ENCODE measurements at places on chromosomes 13 and 19. TPM values are rescaled to one million over a fixed set of nuclear protein-coding genes. Genes with fewer than 3 reads are reported as not detected.

Gene FAM83E
- total RNA-seq, result not detected

Gene SMIM44
- not detected for total RNA-seq

Gene CYP4F2
- total RNA-seq, result not detected

Gene EPSTI1
- total RNA-seq, result 6.3 TPM

Gene IGSF23
- total RNA-seq, result not detected

Gene COG6
- total RNA-seq, result 29.5 TPM

Gene IGFLR1
- total RNA-seq, result 11.7 TPM

Gene ZNF577
- total RNA-seq, result 6.6 TPM

Data from LHCN-M2 (cell line).